ENCODE measurements at places on chromosomes 5 and 9. TPM values are rescaled to one million over a fixed set of nuclear protein-coding genes. Genes with fewer than 3 reads are reported as not detected.
A peak's percentile ranks its signal among the peaks of the same experiment; 100 is the strongest.

GRCh38 chr9:12539580-12539975 lies 153.6 kb upstream of the TYRP1 start:
- no peak overlapping the region for H3K4me3 ChIP-seq
- H3K27me3 ChIP-seq, result no peaks in the 10 kb centered on the region
- no peaks in the 10 kb centered on the region for H3K36me3 ChIP-seq
- H3K27ac ChIP-seq, result no peak overlapping the region
- H3K4me1 ChIP-seq, result no peaks in the 10 kb centered on the region
- DNase-seq, result no peak

GRCh38 chr9:20914556-20914955 lies 116.9 kb downstream of the HACD4 start:
- no peaks in the 10 kb centered on the region for H3K27me3 ChIP-seq
- H3K36me3 ChIP-seq, result peaks cover 36% of the 10 kb centered on the region
- H3K4me3 ChIP-seq, result no peak overlapping the region
- no peak for DNase-seq
- no peak overlapping the region for H3K27ac ChIP-seq

DNA sequence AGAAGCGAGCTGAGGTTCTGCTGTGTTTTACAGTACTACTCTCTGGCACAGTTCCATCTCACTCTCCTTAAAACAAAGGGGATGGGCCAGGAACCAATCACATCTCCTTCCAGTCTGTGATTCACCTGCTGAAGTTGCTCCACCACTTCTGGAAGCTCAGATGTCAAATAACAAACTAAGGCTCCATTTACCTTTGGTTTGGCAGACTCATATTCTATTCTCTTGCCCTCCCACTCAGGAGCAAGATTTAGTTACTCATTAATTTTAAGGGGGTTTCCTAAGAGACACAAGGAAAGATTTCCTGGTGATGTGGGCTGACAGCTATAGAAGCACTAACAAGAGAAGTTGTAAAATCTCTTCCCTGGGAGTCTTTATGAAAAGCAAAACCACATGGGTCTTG lies 37.8 kb upstream of the KIF2A start:
- no peak for DNase-seq
- no peaks in the 10 kb centered on the region for H3K27me3 ChIP-seq
- H3K4me1 ChIP-seq, result no peaks in the 10 kb centered on the region
- H3K27ac ChIP-seq, result no peak overlapping the region
- no peaks in the 10 kb centered on the region for H3K36me3 ChIP-seq

GRCh38 chr5:177473443-177474001 lies at the start of gene DBN1:
Gene DBN1 (minus strand): TSS chr5:177473634. CDS start chr5:177473521, 113 bp downstream.
- peak within 1 kb of the TSS; percentile 85 for H3K4me3 ChIP-seq
- DNase-seq, result no peak
- peak within 1 kb of the TSS; percentile 89 for H3K27ac ChIP-seq
- H3K27me3 ChIP-seq, result no peaks in the 10 kb centered on the region

- H3K36me3 ChIP-seq, result no peaks in the 10 kb centered on the region
- H3K4me1 ChIP-seq, result no peaks in the 10 kb centered on the region
- H3K27ac ChIP-seq, result no peak overlapping the region
- no peaks in the 10 kb centered on the region for H3K27me3 ChIP-seq
- no peak overlapping the region for H3K4me3 ChIP-seq
Measured at GRCh38 chr9:7811677-7812076, 12.1 kb upstream of the DMAC1 start.

- peaks cover 71% of the 10 kb centered on the region for H3K4me1 ChIP-seq
- H3K36me3 ChIP-seq, result no peaks in the 10 kb centered on the region
- no peak overlapping the region for H3K27ac ChIP-seq
- no peak overlapping the region for H3K4me3 ChIP-seq
Measured at GRCh38 chr9:121638399-121638798, 13.0 kb upstream of the DAB2IP start.

DNA sequence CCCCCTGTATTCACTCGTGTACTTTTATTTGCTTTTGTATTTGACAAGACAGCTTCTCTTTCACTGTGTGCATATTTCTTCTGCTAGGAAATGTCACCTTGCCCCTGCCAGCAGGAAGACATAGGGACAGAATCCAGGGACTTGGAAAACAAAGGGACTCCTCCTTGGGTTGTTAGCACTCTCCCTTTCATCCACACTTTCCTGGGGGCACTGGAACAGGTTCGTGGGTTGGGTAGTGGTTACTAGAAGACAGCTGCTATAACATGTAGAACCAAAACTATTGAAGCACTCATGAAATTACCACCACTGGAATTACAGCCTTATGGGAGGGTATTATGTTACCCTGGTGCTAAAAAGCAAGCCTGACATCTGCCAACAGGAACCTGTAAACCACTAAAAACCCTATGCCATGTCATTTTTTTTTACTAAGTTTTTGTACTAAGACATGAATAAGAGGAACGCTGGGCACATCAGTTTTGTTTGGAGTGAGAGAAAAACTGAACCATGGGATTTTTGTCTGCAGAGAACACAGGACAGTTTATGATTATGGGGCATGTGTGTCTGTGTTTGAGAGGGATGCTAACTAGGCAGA lies 4.7 kb upstream of the CCL28 start:
- H3K4me3 ChIP-seq, result no peak overlapping the region
- no peak for DNase-seq
- H3K36me3 ChIP-seq, result no peaks in the 10 kb centered on the region
- H3K4me1 ChIP-seq, result peaks cover 7% of the 10 kb centered on the region
- H3K27ac ChIP-seq, result no peak overlapping the region
- no peaks in the 10 kb centered on the region for H3K27me3 ChIP-seq

DNA sequence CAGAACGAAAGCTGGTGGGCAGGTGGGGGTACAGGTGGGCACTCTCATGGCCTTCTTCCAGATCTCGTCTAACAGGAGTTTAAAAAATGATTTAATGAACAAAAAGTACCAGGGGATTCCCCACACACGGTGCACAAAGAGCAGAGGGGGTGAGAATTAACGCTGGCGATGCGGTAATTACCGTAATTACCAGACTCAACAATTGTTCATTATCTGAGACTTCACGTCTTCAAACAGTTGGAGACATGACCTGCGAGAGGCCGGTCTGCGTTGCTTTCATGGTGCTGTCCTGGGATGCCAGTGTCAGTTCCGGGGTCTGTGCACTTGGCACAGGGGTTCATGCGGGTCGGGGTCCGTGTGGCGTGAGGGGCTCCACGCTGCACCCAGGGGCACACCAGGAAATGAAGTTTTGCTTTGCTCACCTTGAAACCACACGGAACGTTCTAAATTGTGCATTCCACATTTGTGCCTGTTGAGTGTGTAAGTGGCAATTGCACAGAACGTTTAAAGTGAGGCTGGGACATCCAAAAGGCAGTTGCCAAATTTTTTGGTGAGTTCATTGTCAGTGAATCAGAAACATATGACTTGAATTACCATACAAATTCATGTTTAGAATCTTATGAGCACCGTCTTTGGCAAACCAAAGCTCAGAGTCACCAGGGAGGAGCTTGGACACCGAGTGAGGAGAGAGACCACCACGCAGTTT lies 256.4 kb upstream of the IRX1 start:
- no peaks in the 10 kb centered on the region for H3K36me3 ChIP-seq
- no peak overlapping the region for H3K4me3 ChIP-seq
- no peaks in the 10 kb centered on the region for H3K27me3 ChIP-seq
- DNase-seq, result no peak

DNA sequence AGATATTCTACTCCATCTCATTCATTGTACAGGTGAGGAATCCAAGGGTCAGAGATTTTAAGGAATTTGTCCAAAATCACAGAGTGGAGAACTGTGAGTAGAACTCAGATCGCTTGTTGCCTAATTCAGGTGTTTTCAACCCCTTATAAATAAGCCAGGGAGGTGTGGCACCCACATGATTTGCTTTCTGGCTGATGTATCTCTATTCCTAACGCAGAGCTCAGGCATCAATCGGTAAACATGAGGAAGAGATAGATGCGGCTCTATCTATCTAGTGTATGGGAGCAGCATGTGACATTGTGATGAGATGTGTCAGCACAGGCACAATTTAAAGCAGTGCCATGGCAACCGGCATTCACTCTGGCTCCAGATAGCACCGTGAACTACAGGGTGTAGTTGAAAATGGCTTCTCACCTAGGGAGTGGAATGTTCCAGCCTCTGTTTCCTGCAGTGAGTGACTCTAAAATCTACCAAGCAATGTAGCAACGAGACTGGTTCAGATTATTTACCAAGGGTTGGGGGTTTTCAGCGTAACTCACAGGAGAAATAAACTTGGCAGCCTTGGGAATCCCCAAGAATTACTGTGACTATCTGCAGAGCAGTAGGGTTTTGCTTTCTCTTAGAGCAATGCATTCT lies 53.4 kb upstream of the SUB1 start:
- H3K4me1 ChIP-seq, result peaks cover 10% of the 10 kb centered on the region
- H3K36me3 ChIP-seq, result no peaks in the 10 kb centered on the region
- no peak for DNase-seq
- H3K4me3 ChIP-seq, result no peak overlapping the region
- H3K27me3 ChIP-seq, result no peaks in the 10 kb centered on the region
- H3K27ac ChIP-seq, result no peak overlapping the region

DNA sequence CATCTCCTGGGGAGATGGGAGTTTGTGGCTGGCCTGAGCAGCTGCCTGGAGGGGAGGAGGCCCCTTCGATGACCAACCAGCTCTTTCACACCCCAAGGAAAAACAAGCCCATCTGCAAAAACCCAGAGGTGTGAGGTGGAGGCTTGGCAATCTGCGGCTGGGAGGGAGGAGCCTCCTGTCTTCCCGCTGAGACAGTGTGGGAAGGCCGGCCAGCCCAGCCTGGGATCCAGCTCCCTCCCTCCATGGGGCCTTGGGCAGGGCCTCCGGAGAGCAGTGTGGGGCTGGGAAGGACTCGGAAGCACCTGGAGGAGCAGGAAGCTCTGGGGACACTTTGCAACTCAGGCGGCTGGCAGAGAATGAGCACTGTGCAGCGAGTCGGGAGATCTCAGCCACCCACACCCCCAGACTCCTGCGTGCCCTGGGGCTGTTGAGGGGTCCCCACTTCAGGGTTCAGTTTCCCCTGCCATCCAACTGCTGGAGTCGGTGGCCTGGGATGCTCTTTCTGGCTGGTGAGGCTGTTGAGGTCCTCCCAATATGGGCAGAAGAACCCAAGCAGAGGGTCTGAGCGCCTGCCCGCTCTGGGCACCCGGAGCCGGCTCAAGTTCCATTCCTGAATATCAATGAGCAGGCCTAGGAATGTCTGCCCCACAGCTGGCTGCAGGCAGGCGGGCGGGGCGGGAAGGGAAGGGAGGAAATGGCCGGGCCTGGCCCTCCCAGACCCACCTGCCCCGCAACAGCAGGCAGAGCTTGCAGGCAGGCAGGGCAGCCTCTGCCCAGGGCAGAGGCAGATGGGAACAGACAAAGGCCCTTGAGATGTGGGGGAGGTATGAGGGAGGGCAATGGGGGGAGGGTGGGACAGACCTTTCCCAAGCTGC lies 101.1 kb downstream of the FGF18 start:
- H3K4me3 ChIP-seq, result no peak overlapping the region
- no peaks in the 10 kb centered on the region for H3K27me3 ChIP-seq
- H3K36me3 ChIP-seq, result no peaks in the 10 kb centered on the region
- H3K4me1 ChIP-seq, result peaks cover 47% of the 10 kb centered on the region
- no peak for DNase-seq

DNA sequence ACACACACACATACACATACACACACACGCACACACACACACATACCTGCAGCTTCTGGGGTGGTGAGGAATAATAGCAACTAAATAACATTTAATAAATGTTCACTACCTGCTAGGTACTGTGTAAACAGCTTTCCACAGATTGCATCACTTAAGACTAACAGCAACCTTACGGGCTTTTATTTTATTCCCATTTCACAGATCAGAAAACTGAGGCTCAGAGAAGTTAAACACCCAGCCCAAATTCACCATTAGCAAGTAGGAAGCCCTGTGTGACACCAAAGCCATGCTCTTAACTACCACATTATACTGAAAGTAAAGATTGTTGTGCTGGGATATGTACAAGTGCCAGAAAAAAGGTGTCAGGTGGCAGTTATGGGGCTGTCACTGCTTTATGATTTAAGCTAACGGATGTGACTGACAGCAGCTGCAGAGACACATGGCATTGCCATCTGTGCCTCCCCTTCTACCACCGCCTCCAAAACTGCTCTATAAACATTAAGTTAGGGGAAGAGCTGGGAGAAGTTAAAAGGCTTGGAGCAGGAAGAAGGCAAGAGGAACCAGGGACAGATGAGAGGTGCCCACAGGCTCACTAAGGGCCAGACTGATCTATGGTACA lies 13.6 kb downstream of the MTMR12 start:
- no peaks in the 10 kb centered on the region for H3K27me3 ChIP-seq
- no peak overlapping the region for H3K4me3 ChIP-seq
- H3K27ac ChIP-seq, result no peak overlapping the region
- DNase-seq, result no peak
- H3K36me3 ChIP-seq, result peaks cover under 1% of the 10 kb centered on the region
- H3K4me1 ChIP-seq, result peaks cover 54% of the 10 kb centered on the region

GRCh38 chr5:95799191-95799835 lies 23.2 kb downstream of the GLRX start:
- H3K27ac ChIP-seq, result no peak overlapping the region
- H3K36me3 ChIP-seq, result peaks cover 19% of the 10 kb centered on the region
- H3K27me3 ChIP-seq, result no peaks in the 10 kb centered on the region
- H3K4me3 ChIP-seq, result no peak overlapping the region

The RGMB gene
- 198 TPM for total RNA-seq

The SSBP2 gene
- 70.7 TPM for total RNA-seq

The LOX gene
- total RNA-seq, result 15.0 TPM

The RLN2 gene
- not detected for total RNA-seq

The TLX3 gene
- total RNA-seq, result not detected

All from esophagus muscularis mucosa (tissue), 4 donors.